ENCODE measurements at places on chromosomes 5 and 9.

DNA sequence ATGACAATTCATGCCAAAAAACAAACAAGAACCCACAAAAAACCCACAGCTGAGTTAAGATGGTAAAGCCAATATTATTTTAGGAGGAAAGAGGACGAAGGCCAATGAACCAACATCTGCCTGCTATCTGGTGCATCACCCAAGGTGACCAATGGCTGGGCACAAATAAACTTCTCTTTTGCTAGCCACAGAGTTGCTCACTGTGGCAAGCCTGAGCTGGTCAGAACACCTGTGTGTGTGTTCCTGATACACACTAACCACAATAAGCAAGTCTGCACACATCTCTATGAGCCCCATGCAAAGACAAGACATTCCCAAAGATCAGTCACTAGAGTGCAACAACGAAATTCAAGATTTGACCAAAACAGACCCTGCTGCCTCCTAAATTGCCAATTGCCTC lies 63.1 kb downstream of the RNF38 start:
- DNase-seq = no peak

DNA sequence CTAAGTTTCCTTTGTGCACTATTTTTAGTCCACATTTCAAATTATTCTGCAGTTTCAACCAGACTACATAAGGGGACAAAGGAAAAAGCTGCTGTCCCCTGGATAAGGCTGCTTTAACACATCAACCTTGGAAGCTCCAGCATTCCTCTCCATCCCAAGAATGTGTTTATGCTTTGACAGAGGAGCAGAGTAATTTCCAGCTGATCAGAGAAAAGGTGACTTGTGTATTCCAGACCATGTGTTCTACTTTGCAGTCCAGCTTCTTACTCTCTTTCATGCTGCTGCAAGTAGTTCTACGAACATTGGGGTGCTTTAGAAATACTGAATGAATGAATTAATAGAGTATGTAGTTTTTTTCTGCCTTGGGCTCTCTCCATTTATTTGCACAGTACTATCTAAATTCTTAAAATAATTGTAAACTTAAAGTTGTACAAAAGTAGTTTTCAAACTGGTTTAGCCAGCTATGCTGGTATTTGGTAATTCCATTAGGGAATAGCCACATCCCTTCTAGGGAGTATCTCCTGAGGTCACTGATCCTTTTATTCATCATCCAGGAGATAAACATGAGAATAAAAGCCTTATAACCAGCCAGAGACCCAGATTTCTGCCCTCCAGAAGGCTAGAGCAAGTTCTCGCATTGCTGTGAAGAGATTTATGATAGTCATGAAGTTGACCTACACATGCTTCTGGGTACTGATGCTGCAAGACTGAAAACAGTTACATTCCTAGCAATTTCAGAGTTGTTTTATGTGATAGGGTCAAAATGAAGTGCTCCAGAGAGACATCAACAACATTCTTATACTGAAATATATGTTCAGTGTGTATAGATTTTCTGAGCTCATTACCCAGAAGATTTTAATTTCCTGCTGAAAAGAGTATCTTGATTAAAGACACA lies 215.2 kb downstream of the COMMD10 start:
- no peak for DNase-seq

DNA sequence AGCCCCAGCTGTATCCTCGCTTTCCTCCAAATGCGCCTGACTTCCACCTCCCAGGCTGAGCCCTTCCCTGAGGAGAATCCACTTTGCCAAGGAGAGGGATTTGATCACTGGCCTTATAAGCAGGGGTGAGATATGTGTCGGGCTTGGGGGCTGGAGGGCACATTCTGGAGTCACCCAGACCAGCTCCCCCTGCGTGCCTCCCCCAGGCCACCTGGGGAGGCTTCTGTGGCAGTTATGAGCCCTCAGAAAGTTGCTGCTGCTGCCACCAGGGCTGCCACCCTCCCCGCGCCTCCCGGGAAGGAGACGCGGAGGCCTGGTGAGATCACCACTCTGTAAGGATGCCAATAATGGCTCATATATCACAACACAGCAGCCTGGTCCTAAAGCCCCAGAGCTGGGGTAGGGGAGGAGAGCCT lies 211.5 kb downstream of the PAPPA start:
- DNase-seq = no peak

DNA sequence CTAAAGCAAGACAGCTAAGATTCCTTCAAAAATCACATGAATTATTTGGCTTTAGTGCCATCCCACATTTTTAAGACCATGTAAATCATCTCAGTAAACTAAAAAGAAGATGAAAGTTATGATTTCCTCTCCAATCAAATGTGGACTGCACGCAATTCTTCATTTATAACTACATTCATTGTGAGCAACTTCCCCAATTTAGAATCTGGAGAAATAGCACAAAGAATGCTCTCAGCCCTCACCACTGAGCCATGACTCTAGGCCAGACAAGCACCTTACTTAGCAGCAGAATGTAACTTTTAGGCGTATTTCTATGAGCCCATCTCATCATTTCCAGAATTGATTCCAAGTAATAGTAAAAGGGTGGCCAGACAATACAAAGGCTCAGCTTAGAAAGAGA lies 616.6 kb downstream of the TLE1 start:
- DNase-seq = no peak

- DNase-seq = no peak
These were observed 46.4 kb upstream of the PRRC2B start for GRCh38 chr9:131347376-131348020.

- DNase-seq = no peak
These were observed 145.3 kb upstream of the RASA1 start for GRCh38 chr5:87122151-87122977.

GRCh38 chr5:160353379-160353778 lies 17.0 kb downstream of the C1QTNF2 start:
- DNase-seq = no peak

GRCh38 chr9:105884416-105884815 lies 190.1 kb downstream of the TMEM38B start:
- no peak for DNase-seq

- no peak for DNase-seq
These were observed 35.6 kb upstream of the ADAMTS16 start for GRCh38 chr5:5104550-5104949.

Data from naive B cell (primary cell).